ENCODE measurements at places on chromosomes 3 and 15.

GRCh38 chr3:37892927-37893600 lies 31.4 kb downstream of the CTDSPL start:
- DNase-seq: no peak

DNA sequence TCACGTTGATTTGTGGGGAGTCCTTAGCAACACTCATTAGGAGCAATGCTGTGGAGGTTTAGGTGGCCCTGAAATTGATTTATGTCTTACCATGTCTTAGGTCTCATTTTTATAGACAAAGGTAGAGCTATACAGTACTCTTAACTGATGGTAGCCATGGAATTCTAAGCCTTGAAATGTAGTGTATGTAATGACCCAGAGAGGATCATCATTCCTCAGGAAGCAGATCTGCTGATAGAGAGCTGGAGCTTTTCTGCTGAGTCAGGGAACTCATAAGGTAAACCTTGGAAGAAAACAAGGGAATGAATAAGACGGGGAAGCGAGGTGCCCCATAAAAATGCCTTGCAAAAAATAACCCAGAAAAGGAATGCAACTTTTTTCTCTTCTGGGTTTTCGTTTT lies 34.0 kb upstream of the ZNF639 start:
- no peak for DNase-seq

- DNase-seq: no peak
Observed at GRCh38 chr3:112338021-112338726, 5.2 kb downstream of the CD200 start.

GRCh38 chr15:67150023-67150860 lies 84.8 kb downstream of the SMAD3 start:
- DNase-seq: peak; percentile 97

GRCh38 chr3:5217824-5218595 lies 30.5 kb downstream of the EDEM1 start:
- DNase-seq: no peak

- DNase-seq: no peak
Observed at GRCh38 chr3:5078151-5078550, 43.9 kb upstream of the ARL8B start.

DNA sequence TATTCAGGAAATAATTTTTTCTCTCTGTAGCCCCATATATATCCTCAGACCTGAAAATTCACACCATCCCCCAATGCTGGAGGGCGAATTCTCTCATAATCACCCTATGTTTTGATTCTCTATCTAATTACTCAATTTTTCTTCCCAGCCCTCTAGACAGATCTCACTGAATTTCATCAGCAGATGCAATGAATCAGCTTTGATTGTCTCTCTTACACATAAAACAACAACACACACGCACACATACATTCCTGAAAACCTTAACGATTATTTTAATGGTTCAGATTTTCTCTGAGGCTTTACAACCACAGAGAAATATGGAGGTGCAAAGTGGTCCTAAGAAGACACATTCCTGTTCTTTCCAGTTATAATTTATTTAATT lies 11.1 kb downstream of the RBMS3 start:
- DNase-seq: no peak

DNA sequence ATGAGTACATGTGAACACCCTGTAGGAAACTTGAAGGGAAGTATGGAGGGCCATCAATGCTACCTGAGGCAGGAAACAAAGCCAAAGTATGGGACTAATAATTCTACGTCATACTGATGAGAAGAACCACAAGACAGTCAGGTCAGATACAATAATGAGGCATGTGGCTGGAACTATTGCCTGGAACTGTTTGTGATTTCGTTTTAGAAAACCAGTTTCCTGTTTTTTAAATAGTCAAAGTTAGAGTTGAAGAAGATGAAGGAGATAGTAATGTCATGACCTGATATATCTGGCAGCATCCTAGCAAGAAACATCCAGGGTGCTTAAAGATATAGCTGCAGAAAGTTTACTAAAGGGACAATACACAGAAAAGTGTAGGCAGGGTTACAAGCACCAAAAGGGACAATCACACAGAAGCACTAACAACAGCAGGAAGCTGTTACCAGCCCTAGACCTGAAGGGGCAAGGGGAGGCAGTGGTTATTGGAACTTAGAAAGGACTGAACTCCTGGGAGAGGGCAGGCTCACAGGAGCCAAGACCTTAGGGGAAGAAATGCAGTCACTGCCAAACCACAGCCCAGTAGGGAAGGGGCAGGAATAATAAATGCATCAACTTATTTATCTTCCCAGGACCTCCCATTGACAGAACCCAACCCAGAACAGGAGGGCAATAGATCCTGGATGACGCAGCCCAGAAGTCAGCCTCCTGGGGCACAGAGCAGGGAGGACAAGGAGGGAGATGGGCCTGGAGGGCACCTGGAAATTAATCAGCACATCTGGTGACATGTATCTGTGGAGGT lies 302.1 kb upstream of the STT3B start:
- DNase-seq: no peak

- DNase-seq: no peak
Observed at GRCh38 chr3:128727059-128727458, 1.1 kb downstream of the RAB7A start.

DNA sequence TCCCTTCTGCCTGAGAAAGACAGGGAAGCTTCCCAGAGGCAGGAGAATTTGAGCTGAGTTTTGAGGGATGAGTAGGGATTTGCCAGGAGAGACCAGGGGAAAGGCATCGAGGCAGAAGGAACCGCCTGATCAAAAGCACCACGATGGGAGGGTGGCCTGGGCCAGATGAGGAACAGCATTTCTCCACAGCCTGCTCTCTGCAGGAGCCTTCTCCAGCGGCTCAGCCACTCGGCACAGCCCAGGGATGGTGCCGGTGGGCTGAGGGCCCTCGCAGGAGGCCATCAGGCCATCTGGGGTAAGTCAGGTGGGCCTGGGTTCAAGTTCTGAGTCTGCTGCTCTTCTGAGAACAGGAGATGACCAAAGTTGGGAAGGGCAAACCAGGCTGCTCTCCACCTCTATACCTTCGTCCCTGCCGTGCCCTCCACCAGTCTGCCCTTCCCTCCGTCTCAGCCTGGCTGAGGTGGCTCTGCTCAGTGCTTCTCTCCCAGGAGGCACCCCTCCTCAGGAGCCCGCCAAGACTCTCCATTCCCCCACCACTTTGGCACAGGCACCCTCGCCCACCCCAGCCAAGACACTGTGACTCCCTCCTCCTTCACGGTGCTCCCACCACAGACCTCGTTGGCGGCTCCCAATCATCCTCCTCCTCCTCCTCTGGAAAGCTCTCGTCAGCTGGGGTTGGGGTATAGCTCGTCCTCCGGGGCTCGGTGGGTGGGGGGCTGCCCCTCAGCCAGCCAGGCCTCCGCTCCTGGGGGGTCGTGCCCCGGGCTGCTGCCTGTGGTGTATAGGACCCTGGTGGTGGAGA lies 34.9 kb downstream of the GRIP2 start:
- no peak for DNase-seq

DNA sequence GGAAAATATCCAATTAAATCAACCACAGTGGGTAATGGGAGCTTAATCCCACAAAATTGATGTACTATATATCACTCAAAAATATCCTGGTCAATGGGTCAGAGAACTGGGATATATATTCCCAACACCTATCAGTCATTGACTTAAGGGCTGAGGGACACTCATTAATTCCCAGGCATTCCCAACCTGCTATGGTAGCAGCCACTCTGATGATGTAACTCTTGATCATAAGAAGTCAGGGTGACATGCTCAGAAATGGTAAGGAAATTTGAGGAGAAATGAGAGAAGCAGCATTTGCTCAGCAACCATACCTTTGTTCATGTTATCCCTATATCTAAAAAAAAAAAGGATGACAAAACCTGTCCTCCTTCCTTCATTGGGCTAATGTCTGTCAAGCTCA lies 3.1 kb upstream of the PLOD2 start:
- no peak for DNase-seq

- DNase-seq: no peak
Observed at GRCh38 chr3:151579571-151580270, 118.9 kb upstream of the IGSF10 start.

GRCh38 chr3:78090382-78090781 lies 1050.5 kb downstream of the ROBO2 start:
- no peak for DNase-seq

GRCh38 chr3:173744895-173745294 lies 347.4 kb downstream of the NLGN1 start:
- DNase-seq: no peak

- no peak for DNase-seq
Observed at GRCh38 chr3:102665183-102665582, 230.4 kb downstream of the ZPLD1 start.

- no peak for DNase-seq
Observed at GRCh38 chr3:21876782-21877181, 125.8 kb upstream of the ZNF385D start.

DNA sequence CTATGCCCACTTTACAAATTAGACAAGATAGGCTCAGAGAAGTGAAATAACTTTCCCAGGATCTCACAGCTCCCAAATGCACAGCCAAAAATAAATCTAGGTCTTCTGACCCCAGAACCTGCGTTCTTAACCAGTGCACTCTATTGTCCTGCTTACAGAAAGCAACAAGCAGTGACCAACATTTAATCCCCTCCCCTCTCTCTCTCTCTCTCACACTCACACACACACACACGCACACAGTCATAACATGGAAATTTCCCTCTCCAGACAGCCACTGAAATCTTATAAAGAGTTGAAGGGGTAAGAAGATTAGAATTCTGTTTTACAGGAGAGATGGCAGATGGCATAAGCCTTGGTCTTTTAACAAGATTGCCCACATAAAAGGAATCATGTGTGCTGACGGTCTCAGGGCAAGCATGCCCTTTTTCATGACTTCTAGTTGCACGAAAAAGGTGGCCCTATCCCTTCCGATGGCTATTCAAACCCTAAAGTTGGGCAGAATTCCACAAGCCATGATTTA lies 29.4 kb downstream of the EOGT start:
- no peak for DNase-seq

GRCh38 chr3:196138482-196139254 lies 56.8 kb upstream of the TFRC start:
- peak; percentile 4 for DNase-seq

- no peak for DNase-seq
Observed at GRCh38 chr3:178706411-178706810, 170.2 kb downstream of the KCNMB2 start.

DNA sequence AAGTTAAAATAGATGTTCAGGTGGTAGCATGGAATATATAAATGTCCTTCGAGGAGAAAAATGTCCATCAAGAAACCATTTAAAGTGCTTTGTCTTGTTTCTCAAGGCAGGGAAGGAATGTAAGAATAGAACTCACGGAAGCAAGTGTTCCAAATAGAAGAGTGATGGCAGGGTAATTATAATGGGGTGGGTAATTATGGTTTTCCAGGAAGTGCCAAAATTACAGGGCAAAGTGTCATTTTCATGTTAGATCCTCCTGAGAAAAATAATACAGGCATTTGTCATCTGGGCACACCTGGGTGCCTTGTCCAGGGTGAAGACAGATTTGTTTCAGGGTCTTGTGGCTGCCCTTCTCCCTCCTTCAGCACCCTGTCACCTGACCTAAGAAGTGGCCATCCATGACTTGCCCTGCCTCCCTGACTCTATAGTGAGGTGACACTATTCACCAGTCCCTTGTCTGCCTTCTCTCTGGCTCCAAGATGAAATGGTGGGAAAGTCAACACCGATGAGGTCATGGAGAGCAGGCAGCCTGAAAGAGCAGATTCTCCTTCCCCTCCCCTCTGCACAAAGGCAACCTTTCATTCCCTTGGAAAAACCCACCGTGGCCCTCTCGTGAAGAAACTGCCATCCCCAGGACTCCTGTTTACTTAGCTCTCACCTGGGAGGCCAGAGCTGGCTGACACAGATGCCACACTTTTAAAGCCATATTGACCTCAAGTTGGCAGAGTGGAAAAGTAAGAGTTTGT lies 45.1 kb upstream of the AMOTL2 start:
- DNase-seq: no peak

- DNase-seq: no peak
Observed at GRCh38 chr3:134956395-134956794, 161.3 kb downstream of the EPHB1 start.

GRCh38 chr3:128408693-128409623 lies 57.7 kb downstream of the DNAJB8 start:
- no peak for DNase-seq

DNA sequence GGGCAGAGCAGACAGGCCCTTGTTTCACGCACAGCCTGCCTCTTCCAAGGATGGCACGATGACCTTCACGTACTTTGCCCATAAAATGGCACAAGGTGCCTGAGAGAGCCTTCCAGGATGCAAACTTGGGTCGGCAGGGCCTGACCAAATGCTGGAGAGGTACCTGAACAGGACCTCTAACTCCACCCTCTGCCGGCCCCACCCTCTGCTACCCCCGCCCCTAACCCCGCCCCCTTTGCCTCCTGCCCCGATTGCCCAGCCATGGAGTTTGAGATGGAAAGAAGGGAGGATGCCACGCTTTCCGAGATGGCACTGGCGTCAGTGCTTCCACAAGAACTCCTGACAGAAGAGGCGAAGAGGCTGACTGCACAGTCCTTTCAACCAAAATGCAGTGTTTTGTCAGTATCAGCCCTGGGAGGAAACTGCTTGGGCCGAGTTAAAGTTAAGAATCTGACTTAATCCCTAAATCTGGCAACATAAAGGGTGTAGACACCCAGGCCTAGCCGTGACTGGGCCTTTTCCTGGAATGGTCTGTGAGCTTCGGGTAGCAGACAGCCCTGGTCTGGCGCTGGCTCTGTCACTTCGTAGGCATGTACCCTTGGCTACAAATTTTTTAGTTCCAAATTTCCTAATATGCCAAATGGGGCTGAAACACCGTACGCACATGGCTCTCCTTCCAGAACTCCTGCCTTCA lies 230.3 kb upstream of the RGMA start:
- DNase-seq: no peak

DNA sequence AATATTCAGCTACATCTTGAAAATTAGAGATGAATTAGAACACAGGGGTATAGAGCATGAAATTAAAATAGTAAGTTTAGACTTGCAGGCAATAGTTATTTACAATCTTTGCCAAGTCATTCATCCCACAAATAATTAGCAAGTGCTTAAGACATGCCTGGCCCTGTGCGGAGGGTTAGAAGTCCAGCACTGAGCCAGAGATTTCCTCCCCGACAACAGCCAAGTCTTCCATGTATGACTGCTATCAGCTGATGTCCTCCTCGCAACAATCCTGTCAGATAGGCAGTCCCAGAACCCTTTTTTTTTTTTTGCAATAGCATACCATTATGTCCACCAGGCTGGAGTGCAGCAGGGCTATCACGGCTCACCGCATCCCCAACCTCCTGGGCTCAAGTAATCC lies 14.6 kb downstream of the SIN3A start:
- no peak for DNase-seq

DNA sequence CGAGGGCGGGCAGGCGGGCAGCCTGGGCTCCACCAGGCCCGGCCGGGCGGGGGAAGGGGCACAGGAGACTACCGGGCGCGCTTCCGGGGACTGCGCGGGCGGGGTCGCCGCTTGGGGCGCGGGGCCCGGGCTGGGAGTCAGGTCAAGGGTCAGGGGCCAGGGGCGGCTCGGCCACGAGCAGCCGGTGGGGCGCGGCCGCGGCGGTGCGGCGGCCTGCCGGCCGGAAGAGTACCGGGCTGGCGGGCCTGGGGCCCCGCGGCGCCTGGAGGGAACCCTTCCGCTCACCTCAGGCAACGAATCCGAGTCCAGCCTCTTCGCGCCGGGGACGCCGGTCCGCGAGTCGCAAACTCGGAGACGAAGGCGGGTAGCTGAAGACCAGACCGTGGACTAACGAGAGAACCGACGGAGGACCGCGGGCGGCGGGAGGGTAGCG lies 225 bp downstream of the RHOA start:
- no peak for DNase-seq
